ENCODE measurements at places on chromosomes 11 and 22. TPM values are rescaled to one million over a fixed set of nuclear protein-coding genes. Genes with fewer than 3 reads are reported as not detected.

DNA sequence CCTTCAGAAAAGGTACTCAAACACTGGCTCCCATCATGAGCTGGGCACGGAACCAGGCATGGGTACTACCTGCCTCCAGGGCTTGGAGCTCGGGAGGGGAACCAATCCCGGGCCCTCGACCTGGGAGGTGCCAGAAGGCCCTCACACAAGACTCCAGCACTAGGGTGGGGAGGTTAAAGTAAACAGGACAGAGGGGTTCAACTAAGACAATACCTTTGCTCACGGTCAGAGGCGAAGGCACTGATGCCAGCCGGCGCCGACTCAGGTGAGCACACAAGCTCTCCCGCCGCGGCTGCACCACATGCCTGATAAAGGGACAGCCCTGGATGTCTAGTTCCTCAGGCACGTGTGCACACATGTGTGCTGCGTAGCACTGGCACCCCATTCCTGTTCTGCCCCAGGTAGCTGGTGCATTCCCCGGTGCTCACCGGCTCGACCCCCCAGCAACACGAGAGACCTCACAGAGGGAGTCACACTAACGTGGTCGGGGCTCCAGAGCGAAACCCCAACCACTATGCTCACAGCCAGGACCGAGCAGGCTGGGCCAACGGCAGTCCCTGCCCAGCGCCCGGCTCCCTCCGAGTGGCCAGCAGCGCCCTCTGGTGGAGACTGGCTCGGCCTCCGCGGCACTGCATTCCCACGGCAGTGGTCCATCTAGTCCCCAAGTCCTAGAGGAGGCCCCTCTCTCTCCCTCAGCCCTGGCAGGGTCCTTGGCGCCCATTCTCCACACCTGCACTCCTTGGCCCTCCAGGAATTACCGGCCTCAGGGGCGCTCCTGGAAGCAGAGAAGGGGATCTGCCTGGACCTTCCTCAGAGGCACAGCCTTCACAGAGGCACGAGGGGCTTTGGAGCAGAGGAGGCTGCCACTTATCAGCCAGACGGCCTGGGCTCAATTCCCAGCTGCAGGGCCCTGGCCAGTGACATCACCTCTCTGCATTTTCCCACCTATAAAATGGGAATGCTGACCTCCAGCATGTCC is 28.8 kb upstream of the MOB2 start:
- H3K4me3 ChIP-seq, result no peak overlapping the region
- no peaks in the 10 kb centered on the region for H3K36me3 ChIP-seq
- DNase-seq, result peak; percentile 64
- no peaks in the 10 kb centered on the region for H3K27me3 ChIP-seq
- H3K4me1 ChIP-seq, result peaks cover 19% of the 10 kb centered on the region

DNA sequence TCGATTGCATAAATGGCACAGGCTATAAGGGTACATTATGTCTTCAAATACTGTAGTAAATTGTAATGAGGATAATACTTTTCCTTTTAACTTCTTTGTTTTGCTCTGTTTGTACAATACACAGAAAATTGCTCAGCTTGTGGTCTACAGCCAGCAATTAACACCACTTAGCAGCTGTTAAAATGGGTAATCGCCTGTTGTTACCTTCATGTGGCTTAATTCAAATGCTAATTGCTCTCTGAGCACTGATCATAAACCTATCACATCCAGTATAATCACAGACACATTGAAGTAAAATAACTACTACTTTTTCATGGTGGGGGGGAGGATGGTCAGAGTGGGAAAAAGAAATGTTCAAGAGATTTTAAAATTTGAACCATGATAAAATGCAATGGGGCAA is 1164.1 kb upstream of the CNTN5 start:
- no peak overlapping the region for H3K27ac ChIP-seq
- H3K27me3 ChIP-seq, result no peaks in the 10 kb centered on the region
- no peak for DNase-seq
- no peaks in the 10 kb centered on the region for H3K36me3 ChIP-seq

DNA sequence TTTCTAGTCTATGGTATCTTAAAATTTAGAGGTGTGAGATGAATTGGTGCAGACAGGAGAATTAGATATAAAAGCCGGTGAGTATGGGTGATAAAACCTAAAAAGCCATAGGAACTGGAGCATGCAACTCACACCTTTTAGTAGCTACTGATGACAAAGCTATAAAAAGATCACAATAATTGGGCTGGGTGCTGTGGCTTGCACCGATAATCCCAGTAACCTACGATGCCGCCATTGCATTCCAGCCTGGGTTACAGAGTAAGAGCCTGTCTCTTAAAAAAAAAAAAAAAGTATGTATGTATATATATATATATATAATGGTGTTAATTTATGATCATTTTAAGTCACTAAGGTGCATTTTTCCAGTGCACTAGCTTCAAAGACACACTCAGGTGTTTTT is 17.2 kb downstream of the WEE1 start:
- no peak overlapping the region for H3K27ac ChIP-seq
- no peak for DNase-seq
- H3K4me1 ChIP-seq, result peaks cover 7% of the 10 kb centered on the region
- no peaks in the 10 kb centered on the region for H3K27me3 ChIP-seq
- H3K4me3 ChIP-seq, result no peak overlapping the region

DNA sequence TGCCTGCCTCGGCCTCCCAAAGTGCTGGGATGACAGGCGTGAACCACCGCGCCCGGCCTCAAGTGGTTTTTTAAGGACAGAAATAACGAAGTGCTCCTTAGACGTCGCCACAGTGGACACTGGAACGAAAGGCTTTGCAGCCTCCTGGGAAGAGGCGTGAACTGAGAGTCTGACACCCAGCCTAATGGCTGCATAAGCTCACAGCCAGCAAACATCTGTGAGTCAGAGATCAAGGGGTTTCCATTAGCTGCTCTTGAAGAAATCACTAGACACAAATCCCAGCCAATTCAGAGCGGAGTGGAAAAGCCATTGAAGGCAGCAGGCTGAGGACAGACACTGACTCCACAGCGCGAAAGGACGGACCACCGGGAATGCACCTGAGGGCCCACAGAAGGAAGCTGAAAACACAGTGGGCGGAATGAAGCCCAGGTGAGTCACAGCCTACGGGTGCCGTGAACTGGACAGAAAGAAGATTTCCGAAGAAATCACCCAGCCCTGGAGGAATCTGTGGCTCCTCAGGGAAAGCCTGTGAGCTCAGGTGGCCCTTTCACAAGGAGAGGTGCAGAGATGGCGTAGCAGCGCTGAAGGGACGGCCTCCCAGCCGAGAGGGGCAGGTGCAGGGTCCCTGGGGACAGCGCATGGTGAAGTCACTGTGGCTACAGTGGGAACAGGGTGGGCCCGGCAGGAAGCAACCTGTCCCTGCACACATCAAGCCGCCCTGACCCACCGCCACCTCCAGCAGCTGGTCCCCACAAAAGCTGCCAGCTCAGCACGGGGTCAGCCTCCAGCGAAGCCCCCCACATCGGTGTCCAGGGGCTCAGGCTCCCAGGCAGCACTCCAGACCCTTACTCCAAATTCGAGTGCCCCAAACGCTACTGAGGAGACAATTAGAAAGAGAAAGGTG is 11.6 kb downstream of the LMNTD2 start:
- no peak overlapping the region for H3K27ac ChIP-seq
- H3K4me1 ChIP-seq, result no peaks in the 10 kb centered on the region
- no peak for DNase-seq
- H3K27me3 ChIP-seq, result no peaks in the 10 kb centered on the region
- no peak overlapping the region for H3K4me3 ChIP-seq

GRCh38 chr11:3735827-3736226 is 61.5 kb downstream of the NUP98 start:
- DNase-seq, result no peak
- peaks cover 51% of the 10 kb centered on the region for H3K36me3 ChIP-seq
- H3K27ac ChIP-seq, result no peak overlapping the region
- H3K27me3 ChIP-seq, result no peaks in the 10 kb centered on the region
- peaks cover 19% of the 10 kb centered on the region for H3K4me1 ChIP-seq

ROBO4 gene
- total RNA-seq, result not detected

DNA sequence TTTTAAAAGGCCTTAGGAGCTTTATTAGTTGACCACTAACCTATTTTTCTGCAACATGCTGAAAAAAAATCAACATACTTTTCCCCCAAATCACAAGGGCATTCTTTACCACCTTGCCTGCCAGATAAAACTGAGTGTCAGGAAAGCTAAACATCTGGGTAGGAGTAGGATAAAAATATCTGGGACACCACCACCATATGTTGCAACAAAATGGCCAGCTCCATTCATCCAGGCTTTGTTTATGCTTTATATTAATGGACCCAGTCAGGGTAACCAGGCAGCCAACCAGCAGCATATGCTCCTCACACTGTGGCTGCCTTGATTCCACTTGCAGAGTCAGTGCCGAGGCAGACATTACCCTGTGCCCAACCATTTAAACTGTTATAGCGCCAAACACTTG is 1024.5 kb downstream of the LRRC4C start:
- no peaks in the 10 kb centered on the region for H3K27me3 ChIP-seq
- H3K36me3 ChIP-seq, result no peaks in the 10 kb centered on the region
- no peaks in the 10 kb centered on the region for H3K4me1 ChIP-seq
- no peak overlapping the region for H3K27ac ChIP-seq

- peak; percentile 69 for DNase-seq
- no peaks in the 10 kb centered on the region for H3K27me3 ChIP-seq
- H3K27ac ChIP-seq, result peak overlapping the region; percentile 90
- peaks cover 72% of the 10 kb centered on the region for H3K36me3 ChIP-seq
- H3K4me3 ChIP-seq, result peak overlapping the region; percentile 67
- peaks cover 87% of the 10 kb centered on the region for H3K4me1 ChIP-seq
Observed at GRCh38 chr11:61004761-61005181, 33.3 kb downstream of the CD6 start.

UBQLN3 gene
- not detected for total RNA-seq

DNA sequence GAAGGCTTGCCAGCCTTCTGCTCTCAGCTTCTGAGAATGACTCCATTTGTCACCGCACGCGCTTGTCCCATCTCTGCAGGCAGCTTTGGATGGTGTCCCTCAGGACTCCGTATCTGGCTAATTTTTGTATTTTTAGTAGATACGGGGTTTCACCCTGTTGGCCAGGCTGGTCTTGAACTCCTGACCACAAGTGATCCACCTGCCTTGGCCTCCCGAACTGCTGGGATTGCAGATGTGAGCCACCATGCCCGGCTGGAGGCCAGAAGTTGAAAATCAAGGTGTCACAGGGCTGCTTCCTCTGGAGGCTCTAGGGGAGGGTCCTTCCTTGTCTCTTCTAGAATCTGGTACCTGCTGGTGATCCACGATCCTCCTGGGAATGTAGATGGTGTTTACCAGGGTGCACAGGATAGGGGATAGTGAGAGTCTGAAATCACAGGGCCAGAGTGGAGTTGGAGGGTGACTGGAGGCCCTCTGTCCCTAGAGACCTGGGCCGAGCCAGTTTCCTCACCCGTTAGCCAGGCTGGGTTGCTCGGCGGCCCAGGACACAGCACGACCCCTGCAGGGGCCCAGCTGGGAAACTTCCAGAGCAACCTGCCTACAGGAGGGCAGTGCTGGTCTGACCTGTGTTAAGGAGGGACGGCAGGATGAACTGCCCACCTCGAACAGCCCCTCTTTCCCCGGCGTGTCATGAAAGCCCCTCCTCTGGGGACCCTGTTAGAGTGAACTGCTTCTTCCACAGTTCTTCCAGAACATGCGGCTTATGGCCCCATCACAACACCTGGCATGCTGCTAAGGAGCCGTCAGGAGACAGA is 48.9 kb upstream of the SHANK2 start:
- no peak overlapping the region for H3K27ac ChIP-seq
- no peak for DNase-seq
- H3K4me1 ChIP-seq, result no peaks in the 10 kb centered on the region
- no peaks in the 10 kb centered on the region for H3K27me3 ChIP-seq

- no peaks in the 10 kb centered on the region for H3K36me3 ChIP-seq
- peak overlapping the region; percentile 62 for H3K4me3 ChIP-seq
- H3K4me1 ChIP-seq, result peaks cover 5% of the 10 kb centered on the region
- no peak overlapping the region for H3K27ac ChIP-seq
Observed at GRCh38 chr11:61871158-61871597, 20.2 kb downstream of the FADS3 start.

DNA sequence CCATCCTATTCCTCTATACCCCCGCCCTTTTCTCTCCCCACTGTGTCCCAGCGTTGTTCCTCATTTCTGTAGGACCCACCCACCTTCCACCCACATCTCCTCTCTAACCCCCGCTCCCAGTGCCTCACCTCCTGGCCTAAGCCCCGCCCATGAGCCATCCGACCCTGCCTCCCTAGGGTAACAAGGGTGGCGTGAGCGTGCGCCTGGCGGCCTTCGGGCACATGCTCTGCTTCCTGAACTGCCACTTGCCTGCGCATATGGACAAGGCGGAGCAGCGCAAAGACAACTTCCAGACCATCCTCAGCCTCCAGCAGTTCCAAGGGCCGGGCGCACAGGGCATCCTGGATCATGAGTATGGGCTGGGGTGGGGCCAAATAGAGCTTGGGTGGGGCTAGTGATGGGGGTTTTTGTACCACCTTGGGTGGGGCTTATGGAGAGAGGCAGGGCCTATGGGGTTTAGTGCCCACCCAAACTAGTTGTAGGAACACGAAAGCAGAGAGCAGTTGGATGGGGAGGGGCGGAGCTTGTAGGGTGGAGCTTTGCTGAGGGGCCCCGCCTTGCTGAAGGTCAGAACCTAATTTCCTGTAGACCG is 4.5 kb downstream of the INPP5J start:
- H3K36me3 ChIP-seq, result no peaks in the 10 kb centered on the region
- H3K27me3 ChIP-seq, result no peaks in the 10 kb centered on the region
- DNase-seq, result no peak
- H3K27ac ChIP-seq, result no peak overlapping the region

MS4A4A gene
- not detected for total RNA-seq

GRCh38 chr11:121870206-121871045 is 245.6 kb downstream of the BLID start:
- H3K36me3 ChIP-seq, result no peaks in the 10 kb centered on the region
- DNase-seq, result no peak
- no peak overlapping the region for H3K4me3 ChIP-seq
- H3K27ac ChIP-seq, result no peak overlapping the region
- no peaks in the 10 kb centered on the region for H3K4me1 ChIP-seq

GGT1 gene
- 48.1 TPM for total RNA-seq

GRCh38 chr11:12402691-12403120 is 25.3 kb downstream of the PARVA start:
- H3K27ac ChIP-seq, result no peak overlapping the region
- no peak overlapping the region for H3K4me3 ChIP-seq
- H3K36me3 ChIP-seq, result no peaks in the 10 kb centered on the region
- H3K27me3 ChIP-seq, result no peaks in the 10 kb centered on the region
- DNase-seq, result no peak

SLC7A4 gene
- not detected for total RNA-seq

OR5B21 gene
- total RNA-seq, result 0.37 TPM

DNA sequence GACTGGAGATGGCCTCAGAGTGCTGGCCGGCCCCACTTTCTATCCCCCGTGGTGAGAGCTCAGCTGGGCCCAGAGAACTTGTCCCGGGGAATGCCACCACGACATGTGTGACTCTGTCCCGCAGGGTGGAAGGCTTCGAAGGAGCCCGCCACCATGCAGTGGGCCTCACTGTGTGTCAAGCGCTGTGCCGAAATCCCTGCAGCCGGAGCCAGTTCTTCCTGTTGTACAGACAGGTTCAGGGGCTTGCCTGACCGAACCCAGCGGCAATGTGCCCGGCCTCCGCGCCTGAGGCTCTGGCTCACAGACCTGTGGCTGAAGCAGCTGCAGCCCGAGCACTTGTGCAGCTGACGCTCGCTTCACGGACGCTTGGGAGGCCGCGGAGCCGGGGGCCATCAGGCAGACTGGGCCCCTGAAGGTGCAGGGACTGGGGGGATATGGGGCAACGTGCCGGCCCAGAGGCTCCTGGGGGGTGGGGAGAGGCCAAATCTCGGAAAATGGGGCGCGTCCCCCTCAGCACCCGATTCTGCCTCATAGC is 650 bp downstream of the PPM1F start:
- H3K4me3 ChIP-seq, result peak overlapping the region; percentile 78
- H3K27me3 ChIP-seq, result no peaks in the 10 kb centered on the region
- H3K4me1 ChIP-seq, result peaks cover 13% of the 10 kb centered on the region
- peak; percentile 37 for DNase-seq
- peak overlapping the region; percentile 60 for H3K27ac ChIP-seq
- peaks cover 3% of the 10 kb centered on the region for H3K36me3 ChIP-seq

MICAL2 gene
- 45.5 TPM for total RNA-seq

TEX12 gene
- total RNA-seq, result 0.20 TPM

Data from activated CD4-positive, alpha-beta T cell treated with anti-CD3 and anti-CD28 coated beads, Interleukin-2, amount 10 ng/mL, durations not matched to agents 7 days and 5 days (primary cell).